ENCODE measurements at places on chromosomes 6 and 20.
A peak's percentile ranks its signal among the peaks of the same experiment; 100 is the strongest.

DNA sequence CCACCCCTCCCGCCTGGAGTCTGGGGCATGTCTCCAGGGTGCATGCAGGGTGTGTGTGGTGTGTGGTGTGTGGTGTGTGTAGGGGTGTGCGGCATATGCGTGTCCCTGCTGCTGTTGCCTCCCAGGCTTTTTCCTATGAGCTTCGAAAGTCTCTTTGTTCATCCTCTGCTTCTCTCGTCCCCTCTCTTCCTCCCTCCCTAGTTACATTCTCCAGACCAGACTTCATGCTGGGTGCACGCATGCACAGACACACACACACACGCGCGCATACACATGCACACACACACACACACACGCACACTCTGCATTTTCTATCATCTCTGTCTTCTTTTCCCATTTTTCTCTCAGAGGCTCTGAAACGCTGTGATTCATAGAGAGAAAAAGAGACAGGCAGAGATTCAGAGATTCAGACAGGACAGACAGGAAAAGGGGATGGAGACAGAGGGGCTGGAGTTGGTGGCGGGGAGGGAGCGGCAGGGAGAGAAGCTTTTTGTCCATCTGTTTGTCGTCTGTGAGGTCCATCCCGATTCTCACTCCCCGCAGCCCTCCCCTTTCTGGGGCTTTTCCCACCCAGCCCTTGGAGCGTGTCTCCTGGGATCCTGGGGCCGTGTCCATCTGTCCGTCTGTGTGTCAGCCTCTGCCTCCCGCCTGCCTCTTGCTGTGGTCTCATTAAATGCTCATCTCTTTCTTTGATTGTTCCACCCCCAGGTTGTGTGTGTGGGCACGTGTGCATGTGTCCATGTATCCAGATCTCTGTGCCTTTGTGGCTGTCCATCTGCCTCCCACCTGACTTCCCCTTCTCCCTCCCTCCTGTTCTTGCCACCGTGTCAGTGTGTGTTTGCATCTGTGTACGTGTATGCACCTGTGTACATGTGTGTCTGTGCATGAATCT, 62.6 kb downstream of the SRC start:
- DNase-seq, result no peak

DNA sequence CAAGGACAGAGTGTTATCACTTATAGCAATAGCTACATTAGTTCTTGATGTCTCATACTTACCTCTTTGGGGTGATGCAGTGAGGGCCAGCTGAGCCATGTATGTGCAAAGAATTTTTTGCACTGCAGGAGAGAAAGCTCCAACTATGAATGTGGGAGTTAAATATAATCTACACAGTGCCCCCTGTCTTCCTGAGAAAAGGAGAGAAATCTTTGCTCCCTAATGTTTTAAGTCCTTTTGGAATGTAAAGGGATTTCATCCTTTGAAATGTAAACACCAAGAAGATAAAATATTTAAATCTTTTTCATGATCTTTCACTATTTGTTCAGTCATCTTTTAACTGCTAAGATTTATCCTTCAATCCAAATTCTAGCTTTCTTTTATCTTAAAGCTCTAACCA, 822.1 kb downstream of the TENT5A start:
- no peak for DNase-seq

- DNase-seq, result no peak
Observed at GRCh38 chr20:8837396-8837795, 231.5 kb upstream of the PLCB4 start.

GRCh38 chr6:90109141-90109540, 187.5 kb downstream of the BACH2 start:
- DNase-seq, result no peak

GRCh38 chr6:56595490-56596122, 47.1 kb downstream of the DST start:
- peak; percentile 5 for DNase-seq

- no peak for DNase-seq
Observed at GRCh38 chr6:143155681-143156080, 95.0 kb downstream of the AIG1 start.

DNA sequence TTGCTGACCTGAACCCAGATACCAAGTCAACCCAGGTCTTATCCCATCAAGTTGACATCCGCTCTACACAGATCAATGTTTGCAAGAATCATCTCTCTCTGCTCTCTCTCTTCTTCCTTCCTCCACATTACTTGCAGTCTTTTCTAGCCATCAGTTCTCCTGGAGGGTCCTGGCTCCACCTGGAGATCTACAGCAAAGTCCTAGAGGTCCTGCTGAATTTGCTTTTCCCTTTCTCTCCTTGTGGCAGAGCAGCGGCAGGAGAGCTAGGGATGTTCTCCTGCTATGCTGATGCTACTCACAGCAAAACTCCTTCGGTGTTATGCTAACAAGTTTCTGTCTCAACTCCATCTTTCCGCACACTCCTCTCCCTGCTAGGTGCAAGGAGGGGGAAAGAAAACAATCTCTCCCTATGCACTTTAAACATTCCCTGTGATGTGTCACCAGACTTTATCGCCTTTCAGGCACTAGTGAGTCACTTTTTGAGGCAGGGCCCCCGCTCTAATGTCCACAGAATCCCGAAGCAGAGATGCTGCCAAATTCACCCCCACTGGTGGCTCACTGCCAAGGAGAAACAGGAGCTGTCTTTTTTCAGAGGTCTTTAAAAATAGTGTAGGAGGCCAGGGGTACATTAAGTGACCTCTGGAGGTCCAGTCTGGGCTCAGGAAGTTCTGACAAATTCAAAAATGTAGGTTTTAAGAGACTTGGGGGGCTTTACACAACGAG, 62.6 kb downstream of the FAM50B start:
- peak; percentile 75 for DNase-seq

- no peak for DNase-seq
Observed at GRCh38 chr6:106118835-106119431, 32.8 kb downstream of the PRDM1 start.

DNA sequence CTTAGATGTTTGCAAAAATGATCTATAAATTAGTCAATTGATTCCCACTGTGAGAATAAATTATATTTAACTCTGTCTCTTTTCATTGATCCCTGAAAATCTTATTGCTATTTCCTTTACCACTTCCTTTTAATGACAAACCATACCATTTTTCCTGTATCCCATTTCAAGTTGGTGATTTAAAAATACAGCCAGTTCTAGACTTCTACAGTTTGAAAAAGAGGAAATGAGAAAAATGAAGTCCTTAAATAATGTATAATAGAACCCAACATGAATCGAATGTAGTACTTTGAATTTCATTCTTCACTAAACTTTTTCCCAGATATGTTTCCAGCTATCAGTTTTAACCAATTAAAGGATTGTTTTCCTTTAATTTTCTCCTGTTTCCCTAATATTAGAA, 29.5 kb upstream of the SDHAF4 start:
- DNase-seq, result no peak

GRCh38 chr20:32828029-32828680, 8.4 kb downstream of the MAPRE1 start:
- no peak for DNase-seq

- no peak for DNase-seq
Observed at GRCh38 chr6:89400912-89401399, 11.1 kb downstream of the RRAGD start.

DNA sequence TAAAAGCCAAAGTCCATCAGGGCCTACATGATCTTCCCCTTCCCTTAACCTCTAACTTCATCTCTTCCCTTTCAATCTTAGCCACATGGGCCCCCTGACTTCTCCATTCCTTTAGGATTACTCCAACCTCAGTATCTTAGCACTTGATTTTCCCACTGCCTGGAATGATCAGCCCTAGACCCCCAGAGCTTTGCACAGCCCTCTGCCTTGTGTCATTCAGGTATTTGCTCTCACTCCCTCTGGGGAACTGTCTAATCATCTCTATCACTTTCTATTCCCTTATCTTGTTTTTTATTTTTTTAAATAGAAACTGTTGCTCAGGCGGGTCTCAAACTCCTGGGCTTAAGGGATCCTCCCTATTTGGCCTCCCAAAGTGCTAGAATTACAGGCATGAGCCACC, 13.3 kb upstream of the ZNFX1 start:
- DNase-seq, result no peak

DNA sequence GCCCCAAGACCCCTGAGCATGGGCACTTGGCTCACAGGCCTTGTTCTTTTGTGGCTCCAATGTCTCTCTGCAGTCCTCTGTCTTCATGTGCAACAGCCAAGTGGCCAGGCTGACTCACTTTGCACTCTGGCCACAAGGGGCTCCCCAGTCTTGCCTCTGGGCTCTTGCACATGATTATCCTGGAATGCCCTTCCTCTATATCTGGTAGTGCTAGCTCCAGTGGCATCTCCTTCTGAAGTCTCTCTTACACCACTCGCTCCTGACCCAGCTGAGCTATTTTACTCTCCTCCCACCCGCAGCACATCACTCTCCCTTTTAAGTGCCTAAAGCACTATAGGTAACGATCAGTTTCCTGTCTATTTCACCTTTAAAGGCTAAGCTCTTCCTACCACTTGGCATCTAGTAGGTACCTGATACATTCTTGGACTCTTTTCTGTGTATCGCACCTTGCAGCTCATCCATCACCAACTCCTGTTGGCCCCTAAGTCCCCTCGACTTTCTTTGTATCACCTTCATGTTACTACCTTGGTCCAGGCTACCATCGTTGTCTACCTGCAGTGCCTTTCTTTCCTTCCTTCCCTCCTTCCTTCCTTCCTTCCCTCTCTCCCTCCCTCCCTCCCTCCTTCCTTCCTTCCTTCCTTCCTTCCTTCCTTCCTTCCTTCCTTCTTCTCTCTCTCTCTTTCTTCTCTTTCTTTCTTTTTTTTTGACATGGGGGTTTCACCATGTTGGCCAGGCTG, 211.9 kb upstream of the RNF24 start:
- no peak for DNase-seq
